Activated gamma-delta T cell treated with Interleukin-2 at 50 U/mL for 16 hours (primary cell): ENCODE measurements at places on chromosomes 2 and 18.

DNA sequence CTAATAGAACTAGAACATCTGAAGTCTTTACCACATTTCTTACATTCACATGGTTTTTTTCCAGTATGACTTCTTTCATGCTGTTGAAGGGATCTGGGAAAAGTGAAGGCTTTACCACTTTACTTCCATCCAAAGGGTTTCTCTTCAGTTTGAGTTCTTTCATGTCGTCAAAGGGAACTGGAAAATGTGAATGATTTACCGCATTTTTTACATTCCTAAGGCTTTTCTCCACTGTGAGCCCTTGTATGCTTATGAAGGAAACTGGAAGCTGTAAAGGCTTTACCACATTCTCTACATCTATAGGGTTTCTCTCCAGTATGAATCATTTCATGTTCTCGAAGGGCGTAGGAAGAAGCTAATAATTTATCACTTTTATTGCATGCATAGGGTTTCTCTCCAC is 46.7 kb downstream of the NBEAL1 start:
- no peak for DNase-seq

DNA sequence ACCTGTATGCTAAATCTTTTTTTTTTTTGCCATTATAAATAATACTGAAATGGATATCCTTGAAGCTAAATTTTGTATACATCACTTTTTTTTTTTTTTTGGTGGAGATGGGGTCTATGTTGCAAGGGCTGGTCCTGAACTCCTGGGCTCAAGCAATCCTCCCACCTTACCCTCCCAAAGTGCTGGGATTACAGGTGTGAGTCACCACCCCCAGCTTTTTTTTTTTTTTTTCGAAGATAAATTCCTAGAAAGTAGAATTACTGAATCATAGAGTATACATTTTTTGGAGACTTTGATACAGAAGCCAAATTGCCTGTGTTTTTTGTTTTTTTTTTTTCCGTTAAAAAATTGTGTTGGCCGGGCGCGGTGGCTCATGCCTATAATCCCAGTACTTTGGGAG is 51.0 kb upstream of the MCFD2 start:
- no peak for DNase-seq

GRCh38 chr2:111712940-111713515 is 171.0 kb downstream of the ANAPC1 start:
- no peak for DNase-seq

DNA sequence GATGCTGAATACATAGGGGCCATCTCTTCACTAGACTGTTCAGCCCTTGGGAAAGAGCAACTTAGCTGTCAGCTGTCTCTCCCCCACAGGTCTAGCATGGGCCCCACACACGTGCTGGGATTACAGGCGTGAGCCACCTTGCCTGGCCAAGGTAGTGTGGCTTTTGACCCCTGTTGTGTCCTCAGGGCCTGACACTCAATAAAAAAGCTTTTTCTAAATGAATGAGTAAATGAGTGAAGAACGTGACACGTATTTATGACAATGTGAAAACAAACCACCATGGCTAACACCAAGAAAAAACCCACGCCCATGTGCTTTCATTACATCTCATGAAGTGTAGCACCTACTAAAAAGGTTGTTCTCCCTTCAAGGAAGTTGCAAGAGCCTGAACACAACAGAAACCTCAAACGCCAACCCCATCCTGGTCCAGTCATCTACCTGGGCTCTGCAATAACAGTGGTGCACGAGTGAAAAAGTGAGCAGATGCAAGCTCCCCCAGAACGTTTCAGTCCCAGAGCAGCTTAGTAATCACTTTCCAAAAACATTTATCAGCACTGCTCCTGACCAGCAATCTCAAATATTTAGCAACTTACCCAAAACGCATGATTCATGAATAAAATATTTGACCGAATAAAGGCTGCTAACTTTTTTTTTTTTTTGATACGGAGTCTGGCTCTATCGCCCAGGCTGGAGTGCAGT is 3.4 kb downstream of the WDFY1 start:
- DNase-seq, result peak; percentile 49

- DNase-seq, result no peak
These were observed 33.1 kb downstream of the MBD2 start for GRCh38 chr18:54191352-54191751.

DNA sequence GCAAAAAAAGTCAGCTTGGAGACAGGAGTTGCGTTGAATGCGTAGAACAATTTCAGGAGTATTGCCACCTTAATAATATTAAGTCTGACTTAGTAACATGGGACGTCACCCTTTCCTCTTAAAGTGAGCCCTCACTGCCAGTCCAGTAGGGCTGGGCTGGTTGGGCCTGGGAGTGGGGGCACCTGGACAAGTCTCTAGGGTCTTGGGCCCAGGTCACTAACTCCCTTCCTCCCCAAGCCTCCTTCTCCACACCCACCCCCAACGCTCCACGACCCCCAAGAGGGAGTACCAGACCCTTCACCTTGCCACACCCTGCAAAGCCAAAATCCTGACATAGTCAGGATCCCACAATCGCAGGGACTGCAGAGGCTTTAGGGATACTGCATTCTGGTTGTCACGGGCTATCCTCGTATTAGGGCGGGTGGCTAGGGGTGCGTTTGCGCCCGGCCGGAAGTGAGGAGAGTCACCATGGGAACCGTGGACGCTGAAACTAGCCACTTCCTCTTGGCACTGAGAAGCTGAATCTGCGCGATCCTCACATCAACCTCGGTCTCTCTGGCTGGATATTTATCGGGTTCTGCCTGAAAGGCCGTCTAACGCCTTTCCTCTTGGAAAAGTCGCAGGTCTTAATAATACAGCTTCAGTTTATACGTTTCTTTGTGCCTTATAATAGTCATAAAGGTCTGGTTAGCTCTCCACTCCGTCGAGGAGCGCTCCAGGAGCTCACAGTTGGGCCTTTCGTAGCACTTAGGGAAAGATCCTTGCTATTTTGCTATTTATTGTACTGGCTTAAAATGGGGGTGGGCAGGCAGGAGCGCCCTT is 10.3 kb upstream of the CXXC1 start:
- peak; percentile 64 for DNase-seq

- no peak for DNase-seq
These were observed 283.2 kb downstream of the CYRIA start for GRCh38 chr2:16382451-16382850.

- no peak for DNase-seq
These were observed 83.1 kb downstream of the CAMKMT start for GRCh38 chr2:44444881-44445280.

- no peak for DNase-seq
These were observed 18.2 kb downstream of the C2orf69 start for GRCh38 chr2:199929262-199929661.

DNA sequence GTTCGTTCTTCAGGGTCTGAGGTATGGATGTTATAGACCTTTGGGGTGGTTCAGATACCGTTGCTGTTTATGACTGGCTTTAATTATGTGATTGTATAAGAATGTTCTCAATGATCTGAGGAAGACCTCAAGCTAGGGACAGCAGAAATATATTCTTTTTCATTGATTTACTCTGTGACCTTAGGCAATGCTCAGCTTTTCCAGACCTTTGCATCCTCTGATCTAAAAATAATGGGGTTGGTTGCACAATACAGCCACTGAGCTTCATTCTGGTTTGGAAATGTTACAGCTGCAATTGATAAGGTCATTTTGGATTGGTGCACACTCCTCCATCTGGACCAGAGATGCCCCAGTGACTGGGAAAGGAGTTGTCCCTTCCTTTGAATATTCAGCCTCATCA is 17.2 kb upstream of the CABYR start:
- DNase-seq, result no peak

GRCh38 chr2:201558232-201558631 is 85.1 kb downstream of the TMEM237 start:
- DNase-seq, result no peak

DNA sequence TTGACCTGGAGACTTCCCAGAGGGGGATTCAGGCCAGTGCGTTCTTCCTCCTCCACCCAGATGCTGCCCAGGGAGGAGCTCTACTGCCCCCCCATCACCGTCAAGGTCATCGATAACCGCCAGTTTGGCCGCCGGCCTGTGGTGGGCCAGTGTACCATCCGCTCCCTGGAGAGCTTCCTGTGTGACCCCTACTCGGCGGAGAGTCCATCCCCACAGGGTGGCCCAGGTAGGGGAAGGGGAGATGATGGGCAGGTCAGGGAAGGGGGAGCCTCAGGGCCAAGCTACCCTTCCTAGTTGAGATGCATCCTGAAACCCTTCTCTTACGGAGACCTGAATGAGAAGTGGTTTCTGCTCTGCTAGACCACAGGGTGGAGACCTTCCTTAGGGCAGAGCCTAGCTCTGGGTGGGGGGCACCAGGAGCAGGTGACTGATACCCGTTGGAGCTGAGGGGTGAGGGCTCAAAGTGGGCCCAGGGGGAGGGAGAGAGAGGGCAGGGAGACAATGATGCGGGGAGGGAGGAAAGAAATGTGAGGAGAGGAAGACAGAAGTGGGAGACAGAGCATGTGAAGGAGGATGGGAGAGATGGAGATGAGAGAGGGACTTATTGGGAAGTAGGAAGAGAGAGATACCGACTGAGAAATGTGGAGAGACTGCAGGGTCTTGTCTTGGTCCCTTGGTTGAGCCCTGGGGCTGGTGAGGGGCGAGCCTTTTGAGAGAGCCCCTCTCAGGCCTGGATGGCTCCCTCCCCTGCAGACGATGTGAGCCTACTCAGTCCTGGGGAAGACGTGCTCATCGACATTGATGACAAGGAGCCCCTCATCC is 159.4 kb downstream of the DYSF start:
- DNase-seq, result no peak

- DNase-seq, result no peak
These were observed 550 bp upstream of the MALL start for GRCh38 chr2:110116033-110116710.

GRCh38 chr2:25285265-25286024 is 56.3 kb downstream of the DNMT3A start:
- no peak for DNase-seq

- DNase-seq, result no peak
These were observed 111.0 kb downstream of the CNTNAP5 start for GRCh38 chr2:124136110-124136509.

GRCh38 chr2:182116774-182117173 is 131.1 kb downstream of the PPP1R1C start:
- no peak for DNase-seq

GRCh38 chr18:48735080-48735676 is 196.3 kb downstream of the CTIF start:
- no peak for DNase-seq

DNA sequence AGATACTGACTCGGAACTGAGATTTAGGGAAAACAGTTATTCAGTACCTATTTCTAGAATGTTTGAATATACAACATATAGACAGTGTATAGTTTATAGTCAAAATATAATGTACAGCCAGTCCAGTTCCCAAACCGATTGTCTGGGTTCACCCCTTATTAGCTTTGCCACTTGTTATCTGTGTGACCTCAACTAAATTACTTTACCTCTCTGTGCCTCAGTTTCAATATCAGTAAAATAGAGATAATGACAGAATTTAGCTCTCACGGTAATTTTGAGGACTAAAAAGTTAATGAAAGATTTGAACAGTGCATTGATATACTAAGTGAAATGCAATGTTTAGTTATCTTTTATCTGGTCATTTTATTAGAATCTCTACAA is 750 bp upstream of the RIOK3 start:
- DNase-seq, result no peak

DNA sequence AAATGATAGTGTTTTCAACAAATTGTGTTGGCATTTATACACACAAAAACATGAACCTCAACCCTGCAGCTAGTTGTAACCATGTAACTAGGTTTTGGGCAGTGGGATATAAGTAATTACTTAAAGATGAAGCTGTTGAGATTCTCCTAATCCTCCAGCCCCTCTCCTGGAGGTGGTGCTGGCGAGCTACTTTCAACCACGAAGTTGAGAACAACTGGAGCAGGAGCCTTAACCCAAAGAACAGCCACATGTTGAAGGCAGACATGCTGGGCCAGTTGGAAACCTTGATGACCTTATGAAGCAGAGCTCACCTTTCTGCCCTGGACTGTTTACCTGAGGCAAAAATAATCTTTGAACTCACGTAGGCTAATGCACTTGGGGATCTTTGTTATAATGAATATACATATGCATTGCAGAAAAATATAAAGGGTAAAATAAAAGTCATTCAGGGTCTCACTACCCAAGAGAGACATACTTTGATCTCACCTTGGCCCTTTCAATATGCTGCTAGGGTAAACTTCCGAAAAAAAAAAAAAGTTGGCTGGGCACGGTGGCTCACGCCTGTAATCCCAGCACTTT is 89.6 kb upstream of the NPAS2 start:
- DNase-seq, result peak; percentile 13

DNA sequence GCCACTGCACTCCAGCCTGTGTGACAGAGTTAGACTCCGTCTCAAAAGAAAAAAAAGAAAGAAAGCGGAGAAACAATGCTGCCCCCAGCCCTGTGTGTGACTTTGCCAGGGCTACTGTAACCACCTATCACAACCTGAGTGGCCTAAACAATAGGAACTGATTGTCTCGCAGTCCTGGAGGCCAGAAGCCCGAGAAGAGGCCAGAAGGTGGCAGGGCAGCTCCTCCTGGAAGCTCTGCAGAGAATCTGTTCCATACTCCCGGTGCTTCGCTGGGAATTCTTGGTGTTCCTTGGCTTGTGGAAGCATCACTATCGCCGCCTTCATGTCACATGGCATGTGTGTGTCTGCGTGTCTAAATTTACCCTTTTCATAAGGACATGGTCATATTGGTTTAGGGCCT is 14.4 kb upstream of the RAB17 start:
- no peak for DNase-seq

- DNase-seq, result no peak
These were observed 1045.7 kb upstream of the CELF4 start for GRCh38 chr18:38611036-38611964.

DNA sequence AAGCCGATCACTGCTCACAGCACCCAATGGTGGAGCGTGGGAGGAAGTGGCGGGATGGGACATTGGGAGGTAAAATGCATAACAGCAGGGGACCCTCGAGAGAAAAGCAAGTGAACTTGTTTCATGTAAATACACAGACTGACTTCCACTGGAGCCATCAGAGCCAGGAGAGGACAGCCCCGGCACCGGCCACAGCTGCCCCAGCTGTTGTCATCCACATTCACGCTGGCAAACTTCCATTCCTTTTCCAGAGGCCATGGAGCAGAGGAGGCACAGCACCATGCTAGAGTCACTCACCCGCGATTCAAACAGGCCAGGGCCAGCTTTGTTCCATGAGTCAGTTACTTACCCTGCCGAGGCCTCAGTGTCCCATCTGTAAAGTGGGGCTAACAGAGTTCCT is 610.9 kb upstream of the SALL3 start:
- DNase-seq, result no peak

- DNase-seq, result no peak
These were observed 4.5 kb upstream of the TMSB10 start for GRCh38 chr2:84900971-84901370.

- no peak for DNase-seq
These were observed 243.1 kb upstream of the PXDN start for GRCh38 chr2:1987379-1987778.

- no peak for DNase-seq
These were observed 47.7 kb downstream of the PAX8 start for GRCh38 chr2:113231064-113231463.
